ENCODE measurements at places on chromosomes 4 and X. TPM values are rescaled to one million over a fixed set of nuclear protein-coding genes. Genes with fewer than 3 reads are reported as not detected.

Gene AKAP14
- total RNA-seq, result not detected

- DNase-seq, result no peak
Observed at GRCh38 chr4:186227744-186228513, 622 bp downstream of the KLKB1 start.

Gene SYP
- total RNA-seq, result 1.8 TPM

DNA sequence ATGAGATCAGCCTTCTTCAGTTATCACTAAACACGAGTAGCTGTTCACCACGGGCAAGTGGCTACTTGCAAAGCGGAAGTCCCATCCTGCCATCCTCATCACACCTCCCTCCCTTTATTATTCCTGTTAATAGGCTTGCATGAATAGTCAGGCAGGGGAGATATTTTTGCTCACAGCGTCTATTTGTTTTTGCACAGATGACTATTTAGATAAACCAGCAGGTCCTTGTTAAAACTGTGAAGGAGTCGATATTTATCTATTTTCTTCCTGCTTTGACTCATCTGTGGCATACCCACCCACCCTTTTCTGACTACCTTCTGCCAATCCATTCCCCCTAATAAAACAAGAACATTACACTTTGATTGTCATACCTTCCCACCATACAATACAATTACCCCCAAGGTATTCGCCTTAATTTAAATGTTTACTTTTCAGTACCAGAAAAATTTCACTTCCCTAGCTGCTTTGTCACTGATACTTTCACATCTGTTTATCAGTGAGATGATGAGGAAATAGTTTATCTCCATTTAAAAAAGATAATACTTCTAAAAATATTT is 96.6 kb upstream of the BANK1 start:
- no peak for DNase-seq

GRCh38 chr4:153468587-153468986 is 2.4 kb downstream of the TMEM131L start:
- DNase-seq, result no peak

Gene STEEP1
- total RNA-seq, result 25.7 TPM

Gene RASGEF1B
- total RNA-seq, result 40.5 TPM

Gene CSAG3
- total RNA-seq, result 0.37 TPM

DNA sequence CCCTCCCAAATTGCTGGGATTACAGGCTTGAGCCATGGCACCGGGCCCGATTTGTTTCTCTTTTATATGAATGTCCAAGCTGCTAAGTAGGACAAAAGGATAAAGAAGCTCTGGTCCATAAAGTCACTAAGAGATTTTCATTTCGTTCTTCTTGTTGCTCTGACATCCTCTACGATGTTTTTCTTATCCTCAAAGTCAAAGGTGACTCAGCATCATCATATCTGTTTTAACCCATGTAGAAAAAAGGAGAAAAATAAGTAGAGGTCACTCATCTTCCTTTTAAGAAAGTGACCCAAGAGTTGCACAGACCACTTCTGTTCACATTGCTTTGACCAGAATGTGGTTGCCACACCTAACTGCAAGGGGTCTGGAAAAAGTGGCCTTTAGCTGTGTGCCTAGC is 29.3 kb upstream of the DYNLT3 start:
- no peak for DNase-seq

DNA sequence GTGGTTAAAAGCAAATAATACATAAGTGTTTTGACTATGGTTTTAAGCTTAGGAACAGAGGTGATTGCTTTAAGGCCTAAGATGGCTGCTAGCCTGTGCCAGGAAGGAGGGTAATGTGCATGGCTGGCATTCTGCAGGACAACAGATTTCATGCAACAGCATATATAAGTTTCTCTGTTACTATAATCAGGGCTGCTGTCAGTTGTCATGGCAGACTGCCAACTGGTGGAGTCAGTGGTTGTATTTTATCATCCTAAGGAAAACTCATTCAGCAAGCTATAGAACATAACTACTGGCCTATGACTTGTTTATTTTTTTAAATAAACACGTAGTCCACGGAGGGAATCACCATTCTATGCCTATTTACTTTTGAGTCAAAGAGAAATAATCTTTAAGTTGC is 77.7 kb upstream of the DCAF8L1 start:
- no peak for DNase-seq

Gene SEC31A
- 164 TPM for total RNA-seq

DNA sequence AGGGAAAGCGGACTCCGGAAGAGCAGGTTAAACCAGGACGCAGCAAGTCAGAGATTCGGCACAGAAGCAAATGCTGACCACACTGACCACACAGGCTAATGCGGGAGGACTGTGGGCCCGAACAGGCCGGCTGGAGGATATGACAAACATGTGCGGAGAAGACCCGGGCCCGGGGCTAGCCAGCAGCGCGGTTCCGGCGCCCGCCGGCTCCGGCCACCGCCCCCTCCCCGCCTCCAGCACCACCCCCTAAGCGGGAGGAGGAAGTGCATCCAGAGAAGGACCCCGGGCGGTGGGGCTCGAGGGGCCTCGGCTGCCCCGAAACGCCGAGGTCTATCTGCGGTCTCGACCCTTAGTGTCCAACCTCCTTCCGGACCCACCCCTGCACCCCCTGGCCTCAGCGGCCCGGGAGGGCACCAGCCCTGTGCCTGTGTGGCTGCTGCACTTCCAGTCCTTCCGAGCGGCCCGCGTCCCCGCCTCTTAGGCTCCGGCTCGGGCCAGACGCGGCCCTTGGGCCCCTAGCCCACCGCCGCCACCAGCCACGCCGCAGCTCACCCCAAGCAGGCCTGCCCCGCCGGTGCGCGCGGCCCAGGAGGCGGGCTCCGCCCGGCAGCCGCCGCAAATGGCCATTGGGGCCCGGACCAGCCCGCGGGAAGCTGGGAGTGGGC is 2.1 kb downstream of the ELOVL6 start:
- peak; percentile 90 for DNase-seq

DNA sequence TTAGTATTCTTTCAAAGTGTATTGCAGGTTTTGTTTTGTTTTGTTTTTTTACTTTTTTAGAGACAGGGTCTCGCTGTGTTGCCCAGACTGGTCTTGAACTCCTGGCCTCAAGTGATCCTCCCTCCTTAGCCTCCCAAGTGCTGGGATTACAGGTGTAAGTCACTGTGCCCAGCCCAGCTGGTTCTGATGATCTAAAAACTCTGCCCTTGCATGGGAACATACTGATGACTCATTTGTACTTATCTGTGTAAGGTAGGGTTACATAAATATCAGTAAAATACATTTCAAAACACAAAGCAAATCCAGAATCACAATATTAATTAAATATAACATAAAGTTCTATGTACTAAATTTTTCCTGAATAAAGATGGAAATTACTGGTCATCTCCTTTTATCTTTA is 7.4 kb upstream of the SLC9B1 start:
- no peak for DNase-seq

- DNase-seq, result peak; percentile 41
Observed at GRCh38 chr4:152983774-152984411, 47.8 kb downstream of the FHDC1 start.

Gene TMEM255A
- 1.6 TPM for total RNA-seq

DNA sequence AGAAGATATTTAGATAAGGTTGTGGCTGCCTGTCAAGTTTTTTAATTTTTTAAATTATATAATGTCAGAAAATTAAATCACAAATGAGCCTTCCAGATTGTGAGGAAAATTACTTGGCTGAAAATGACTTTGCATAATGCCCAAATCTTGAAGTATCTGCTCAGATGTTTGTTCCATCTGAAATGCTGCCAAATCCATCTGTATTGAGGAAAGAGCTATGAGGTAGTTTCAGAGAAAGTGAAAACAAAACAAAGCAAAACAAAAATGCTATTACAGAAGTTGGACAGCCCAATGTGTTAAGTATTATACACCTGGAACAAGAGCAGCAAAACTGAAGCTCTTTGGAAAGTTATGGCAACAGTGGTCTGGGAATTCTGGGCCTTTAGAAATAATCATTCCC is 23.3 kb upstream of the GUCY1B1 start:
- no peak for DNase-seq

Gene S100P
- total RNA-seq, result 30.2 TPM

Gene RHOXF1
- total RNA-seq, result not detected

DNA sequence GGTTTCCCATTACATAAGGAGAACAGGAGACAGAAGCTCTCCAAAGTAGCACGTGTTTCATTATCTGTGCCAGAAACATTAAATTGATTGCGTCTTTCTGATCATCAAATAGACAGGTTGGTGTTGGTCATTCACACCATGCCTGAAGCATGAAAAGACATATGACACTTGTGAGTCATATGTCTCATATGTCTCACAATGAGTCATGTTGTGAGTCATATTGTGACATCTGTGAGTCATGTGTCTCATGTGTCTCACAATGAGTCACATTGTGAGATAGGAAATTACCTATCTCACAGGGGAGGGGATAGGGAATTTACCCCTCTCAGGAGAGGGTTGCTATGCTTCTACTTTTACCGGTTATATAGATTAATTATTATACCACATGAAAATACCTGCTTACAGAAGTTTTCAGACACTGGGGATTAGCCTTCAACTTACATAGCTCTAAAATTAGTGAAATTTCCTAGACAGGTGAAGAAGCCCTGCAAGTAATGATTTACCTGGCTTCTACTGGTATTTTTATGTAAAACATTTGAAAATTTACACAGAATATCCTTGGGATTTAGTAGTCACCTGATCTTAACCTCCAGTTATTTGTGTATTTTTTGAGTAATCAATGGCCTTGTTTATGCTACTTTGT is 80.8 kb downstream of the NPFFR2 start:
- no peak for DNase-seq

Gene RTL9
- total RNA-seq, result not detected

- DNase-seq, result no peak
Observed at GRCh38 chr4:124514588-124514987, 197.9 kb downstream of the ANKRD50 start.

DNA sequence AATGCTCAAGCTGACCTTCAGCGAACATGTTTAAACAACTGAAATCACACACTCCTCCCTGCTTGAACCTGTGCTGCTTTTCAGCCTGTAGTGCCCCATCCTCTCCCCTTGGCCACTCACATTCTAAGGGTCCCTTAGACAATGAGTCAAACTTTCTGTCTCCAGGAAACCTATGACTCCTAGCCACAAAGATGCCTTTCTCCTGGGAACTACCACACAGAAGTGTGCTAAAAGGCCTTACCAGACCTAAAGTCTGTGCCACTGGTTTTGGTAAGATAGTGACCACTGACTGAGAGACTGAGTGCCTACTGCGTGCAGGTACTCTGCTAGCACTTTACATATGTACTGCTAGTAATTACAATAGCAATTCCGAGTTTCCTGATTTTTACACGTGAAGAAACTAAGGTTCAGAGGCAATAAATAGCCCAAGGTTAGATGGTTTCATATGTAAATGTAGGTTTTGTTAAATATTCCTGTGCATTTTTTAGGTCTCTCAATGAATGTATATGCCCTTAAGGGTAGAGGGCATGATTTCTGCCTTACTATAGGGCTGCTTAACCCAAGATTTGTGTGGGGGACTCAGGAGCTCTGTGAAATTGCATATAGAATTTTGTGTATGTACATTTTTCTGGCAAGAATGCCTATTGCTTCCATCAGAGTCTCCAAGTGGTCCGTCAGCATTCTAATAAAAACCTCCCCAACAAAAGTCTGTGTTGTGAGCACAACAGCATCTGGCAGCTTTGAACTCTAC is 71.1 kb downstream of the NSG1 start:
- no peak for DNase-seq

DNA sequence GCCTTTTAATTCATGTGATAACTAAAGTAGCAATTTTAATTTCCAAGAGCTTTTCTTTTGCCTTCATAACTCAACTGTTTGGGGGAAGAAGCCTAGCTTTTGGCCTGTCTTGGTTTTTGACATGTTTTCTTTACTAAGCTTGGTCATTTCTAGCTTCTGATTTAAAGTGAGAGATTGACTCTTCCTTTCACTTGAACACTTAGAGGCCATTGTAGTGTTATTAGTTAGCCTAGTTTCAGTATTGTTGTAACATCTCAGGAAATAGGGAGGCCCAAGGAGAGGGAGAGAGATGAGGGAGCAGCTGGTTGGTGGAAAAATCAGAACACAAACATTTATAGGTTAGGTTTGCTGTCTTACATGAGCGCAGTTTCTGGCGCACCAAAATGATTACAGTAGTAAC is 44.8 kb downstream of the DCLK2 start:
- DNase-seq, result no peak

Gene PRSS12
- not detected for total RNA-seq

Gene ZCCHC18
- 4.5 TPM for total RNA-seq

Gene GASK1B
- total RNA-seq, result 30.9 TPM

Gene SHROOM2
- total RNA-seq, result 3.7 TPM

Gene PAGE5
- total RNA-seq, result not detected

GRCh38 chr4:38943343-38943742 is 75.7 kb downstream of the FAM114A1 start:
- no peak for DNase-seq

Gene TADA2B
- total RNA-seq, result 26.4 TPM

Gene ADGRG4
- 0.05 TPM for total RNA-seq

Gene NPY5R
- total RNA-seq, result 5.4 TPM

DNA sequence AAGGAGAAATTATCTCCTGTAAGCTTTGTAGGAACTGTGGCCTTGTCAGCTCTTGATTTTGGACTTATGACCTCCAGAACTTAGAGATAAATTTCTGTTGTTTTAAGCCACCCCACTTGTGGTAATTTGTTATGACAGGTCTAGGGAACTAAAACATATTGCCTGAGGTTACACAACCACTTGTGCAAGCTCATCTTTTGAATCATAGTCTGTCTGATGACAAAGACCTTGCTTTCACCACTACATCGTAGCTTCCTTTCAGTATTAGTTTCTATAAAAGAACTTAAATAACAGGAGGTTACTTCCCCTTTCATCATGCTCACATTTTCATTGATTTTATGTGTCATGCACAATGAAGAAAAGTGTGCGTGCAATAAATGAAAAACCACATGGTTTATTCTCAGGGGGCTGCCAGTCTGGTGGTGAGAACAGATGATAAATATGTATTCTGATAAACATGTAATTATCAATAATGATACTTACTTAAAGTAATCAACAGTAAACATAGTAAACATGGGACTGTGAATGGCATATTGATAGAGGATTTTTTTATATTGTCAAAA is 690.0 kb upstream of the HS3ST1 start:
- DNase-seq, result no peak

- DNase-seq, result no peak
Observed at GRCh38 chrX:66684196-66684595, 45.3 kb upstream of the EDA2R start.

DNA sequence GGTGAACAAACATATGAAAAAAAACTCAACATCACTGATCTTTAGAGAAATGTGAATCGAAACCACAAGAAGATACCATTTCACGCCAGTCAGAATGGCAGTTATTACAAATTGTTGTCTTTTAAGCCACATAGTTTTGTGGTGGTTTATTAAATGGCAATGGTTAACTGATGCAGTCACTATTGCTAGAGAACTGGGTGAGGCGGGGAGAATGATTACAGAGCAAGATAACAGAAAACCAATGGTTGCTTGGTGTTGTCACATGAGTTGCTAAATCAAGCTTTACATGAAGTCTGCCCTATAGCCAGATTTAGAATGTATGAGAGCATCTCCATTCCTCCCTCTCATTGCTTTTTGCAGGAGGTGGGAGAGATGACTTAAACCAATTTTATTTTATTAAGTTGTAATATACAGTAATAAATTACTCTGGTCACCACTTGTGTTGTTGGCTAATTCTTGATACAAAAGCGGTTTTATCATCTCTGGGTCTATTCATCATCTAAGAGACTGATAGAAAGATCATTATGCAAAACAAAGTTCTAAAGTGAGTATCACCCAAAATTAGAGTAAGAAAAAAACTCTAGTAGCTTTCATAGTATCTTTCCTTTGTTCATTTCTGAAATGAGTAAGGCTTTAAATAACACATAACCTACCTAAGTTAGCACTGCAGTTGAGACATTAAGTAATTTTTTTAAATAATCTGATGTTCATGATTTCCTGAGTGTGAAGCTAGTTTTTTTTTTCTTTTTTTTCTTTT is 859.5 kb downstream of the STIM2 start:
- no peak for DNase-seq

Measured in spleen (tissue), 13 donors.